ENCODE measurements at places on chromosomes 3 and 15.

- no peaks in the 10 kb centered on the region for H3K4me1 ChIP-seq
- DNase-seq = no peak
- no peak overlapping the region for H3K27ac ChIP-seq
- H3K27me3 ChIP-seq = no peaks in the 10 kb centered on the region
- no peak overlapping the region for H3K4me3 ChIP-seq
These were observed 32.2 kb upstream of the BCL2A1 start for GRCh38 chr15:80003171-80003570.

GRCh38 chr3:30467596-30468238 is 138.7 kb upstream of the TGFBR2 start:
- no peak overlapping the region for H3K4me3 ChIP-seq
- DNase-seq = peak; percentile 30
- no peaks in the 10 kb centered on the region for H3K36me3 ChIP-seq
- no peak overlapping the region for H3K27ac ChIP-seq
- no peaks in the 10 kb centered on the region for H3K4me1 ChIP-seq

GRCh38 chr15:74584779-74585178 is 30.9 kb upstream of the CLK3 start:
- H3K4me3 ChIP-seq = no peak overlapping the region
- no peak for DNase-seq
- H3K27me3 ChIP-seq = no peaks in the 10 kb centered on the region
- peaks cover 7% of the 10 kb centered on the region for H3K4me1 ChIP-seq
- H3K27ac ChIP-seq = no peak overlapping the region

GRCh38 chr3:160757233-160758106 is 1.4 kb downstream of the PPM1L start:
- no peak for DNase-seq
- peak overlapping the region; percentile 92 for H3K4me3 ChIP-seq
- H3K27ac ChIP-seq = no peak overlapping the region
- no peaks in the 10 kb centered on the region for H3K36me3 ChIP-seq

GRCh38 chr3:133750259-133750656 is 4.1 kb downstream of the TF start:
- H3K27me3 ChIP-seq = peaks cover 5% of the 10 kb centered on the region
- no peaks in the 10 kb centered on the region for H3K36me3 ChIP-seq
- DNase-seq = no peak
- H3K4me3 ChIP-seq = no peak overlapping the region
- no peak overlapping the region for H3K27ac ChIP-seq
- no peaks in the 10 kb centered on the region for H3K4me1 ChIP-seq

GRCh38 chr3:16904423-16905417 is 20.0 kb downstream of the PLCL2 start:
- DNase-seq = no peak
- H3K36me3 ChIP-seq = no peaks in the 10 kb centered on the region
- no peak overlapping the region for H3K27ac ChIP-seq
- H3K27me3 ChIP-seq = no peaks in the 10 kb centered on the region
- no peaks in the 10 kb centered on the region for H3K4me1 ChIP-seq

DNA sequence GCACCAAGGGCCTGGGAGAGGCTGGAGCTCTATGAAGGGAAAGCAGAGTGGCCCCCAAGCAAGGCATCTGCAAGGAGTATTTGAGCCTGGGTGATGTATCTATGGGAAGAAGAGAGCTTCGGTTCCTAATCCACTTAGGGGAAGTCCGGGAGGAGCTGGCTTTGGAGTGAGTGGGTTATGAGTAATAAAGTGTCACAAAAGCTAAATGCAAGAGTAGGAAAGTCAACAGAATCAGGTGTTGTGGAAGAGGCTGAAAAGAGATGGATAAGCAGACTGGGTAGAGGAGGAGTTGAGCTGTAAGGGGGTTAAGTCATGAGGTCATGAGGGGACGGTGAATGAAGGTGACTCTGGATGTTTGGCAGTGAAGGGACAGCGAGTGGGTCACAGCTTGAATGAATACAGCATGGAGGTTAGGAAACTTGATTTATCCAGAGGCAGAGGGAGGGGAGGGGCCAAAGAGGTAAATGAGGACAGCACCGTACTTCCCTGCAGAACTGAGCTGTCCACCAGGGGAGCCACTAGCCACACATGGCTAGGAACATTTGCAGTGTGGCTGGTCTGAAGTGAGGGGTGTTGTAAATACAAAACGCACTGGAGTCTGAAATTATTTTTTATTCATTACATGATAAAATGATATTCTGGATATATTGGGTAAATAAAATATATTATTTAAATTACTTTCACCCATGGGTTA is 83.3 kb downstream of the ADCY5 start:
- H3K4me3 ChIP-seq = no peak overlapping the region
- DNase-seq = peak; percentile 14
- H3K27ac ChIP-seq = no peak overlapping the region
- H3K4me1 ChIP-seq = peaks cover 1% of the 10 kb centered on the region

- H3K27me3 ChIP-seq = no peaks in the 10 kb centered on the region
- no peaks in the 10 kb centered on the region for H3K36me3 ChIP-seq
- no peaks in the 10 kb centered on the region for H3K4me1 ChIP-seq
- no peak for DNase-seq
- no peak overlapping the region for H3K4me3 ChIP-seq
- H3K27ac ChIP-seq = no peak overlapping the region
These were observed 482.3 kb downstream of the ZBBX start for GRCh38 chr3:166897811-166898210.

DNA sequence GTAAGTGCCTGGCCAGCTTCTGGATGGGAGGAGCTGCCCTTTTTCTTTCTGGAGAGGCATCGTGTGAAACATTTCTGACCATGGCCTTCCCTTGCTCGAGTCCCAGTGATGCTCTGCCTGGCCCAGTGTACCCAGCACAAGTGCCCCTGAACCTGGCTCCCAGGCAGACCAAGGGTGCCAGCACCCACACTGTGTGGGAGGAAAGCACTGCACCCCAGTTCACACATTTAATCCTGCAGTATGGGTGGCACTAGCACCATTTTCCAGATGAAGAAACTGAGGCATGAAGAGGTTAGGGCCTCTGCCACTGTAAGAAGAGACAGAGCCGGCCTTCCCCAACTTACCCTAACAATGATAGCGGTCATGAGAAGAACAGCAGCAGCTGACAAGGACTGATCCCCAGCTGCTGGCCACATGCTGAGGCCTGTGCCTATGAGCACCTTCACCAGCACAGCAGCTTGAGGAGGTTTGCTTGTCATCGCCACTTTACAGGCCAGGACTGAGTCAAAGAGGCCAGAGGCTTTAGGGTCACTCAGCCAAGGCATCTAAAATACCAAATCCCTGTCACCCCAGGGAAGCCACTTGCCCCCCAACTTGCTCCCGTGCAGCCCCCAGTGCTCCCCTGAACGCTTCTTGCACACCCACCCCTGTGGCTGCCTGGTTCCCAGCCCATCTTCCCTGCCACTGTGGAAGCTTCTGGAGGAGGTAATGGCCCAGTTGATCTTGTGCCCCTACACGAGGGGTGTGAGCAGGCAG is 15.0 kb downstream of the PRR23E start:
- no peak overlapping the region for H3K27ac ChIP-seq
- H3K4me1 ChIP-seq = no peaks in the 10 kb centered on the region
- DNase-seq = no peak

- peak overlapping the region; percentile 79 for H3K27ac ChIP-seq
- no peaks in the 10 kb centered on the region for H3K27me3 ChIP-seq
- no peak overlapping the region for H3K4me3 ChIP-seq
- peaks cover 6% of the 10 kb centered on the region for H3K4me1 ChIP-seq
- no peaks in the 10 kb centered on the region for H3K36me3 ChIP-seq
These were observed 246.2 kb upstream of the CHRM5 start for GRCh38 chr15:33722005-33722672.

GRCh38 chr15:62932436-62932835 is 110.1 kb upstream of the TPM1 start:
- H3K36me3 ChIP-seq = no peaks in the 10 kb centered on the region
- no peak overlapping the region for H3K27ac ChIP-seq
- H3K27me3 ChIP-seq = no peaks in the 10 kb centered on the region
- peaks cover 10% of the 10 kb centered on the region for H3K4me1 ChIP-seq
- DNase-seq = peak; percentile 50
- H3K4me3 ChIP-seq = no peak overlapping the region

DNA sequence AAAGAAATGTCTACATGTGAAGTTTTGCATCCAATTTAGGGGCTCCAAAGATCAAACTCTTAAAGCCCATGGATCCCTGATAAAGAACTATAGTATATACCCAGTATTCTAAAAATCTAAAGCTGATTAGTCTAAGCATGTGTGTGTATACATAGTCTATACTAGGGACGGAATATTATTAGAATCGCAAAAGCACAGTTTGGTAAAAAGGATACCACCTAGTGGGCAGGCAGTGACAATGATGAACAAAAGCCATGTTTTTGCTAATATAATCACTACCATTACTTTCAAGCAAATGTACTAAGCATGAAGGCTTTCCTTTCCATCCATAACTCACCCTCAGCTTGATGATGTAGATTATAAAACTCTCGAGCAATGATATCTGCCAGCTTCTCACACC is 16.5 kb downstream of the POLQ start:
- H3K4me1 ChIP-seq = peaks cover 2% of the 10 kb centered on the region
- no peaks in the 10 kb centered on the region for H3K36me3 ChIP-seq
- no peak overlapping the region for H3K4me3 ChIP-seq

GRCh38 chr3:116280130-116280740 is 165.1 kb downstream of the LSAMP start:
- H3K27ac ChIP-seq = no peak overlapping the region
- no peaks in the 10 kb centered on the region for H3K36me3 ChIP-seq
- no peak for DNase-seq

- H3K36me3 ChIP-seq = peaks cover 18% of the 10 kb centered on the region
- no peak overlapping the region for H3K27ac ChIP-seq
- no peaks in the 10 kb centered on the region for H3K4me1 ChIP-seq
- no peaks in the 10 kb centered on the region for H3K27me3 ChIP-seq
- H3K4me3 ChIP-seq = no peak overlapping the region
These were observed 20.9 kb downstream of the RAD54L2 start for GRCh38 chr3:51559411-51559888.

- H3K4me3 ChIP-seq = no peak overlapping the region
- peaks cover 10% of the 10 kb centered on the region for H3K4me1 ChIP-seq
- no peaks in the 10 kb centered on the region for H3K27me3 ChIP-seq
These were observed 3.4 kb downstream of the GXYLT2 start for GRCh38 chr3:72891053-72891855.

DNA sequence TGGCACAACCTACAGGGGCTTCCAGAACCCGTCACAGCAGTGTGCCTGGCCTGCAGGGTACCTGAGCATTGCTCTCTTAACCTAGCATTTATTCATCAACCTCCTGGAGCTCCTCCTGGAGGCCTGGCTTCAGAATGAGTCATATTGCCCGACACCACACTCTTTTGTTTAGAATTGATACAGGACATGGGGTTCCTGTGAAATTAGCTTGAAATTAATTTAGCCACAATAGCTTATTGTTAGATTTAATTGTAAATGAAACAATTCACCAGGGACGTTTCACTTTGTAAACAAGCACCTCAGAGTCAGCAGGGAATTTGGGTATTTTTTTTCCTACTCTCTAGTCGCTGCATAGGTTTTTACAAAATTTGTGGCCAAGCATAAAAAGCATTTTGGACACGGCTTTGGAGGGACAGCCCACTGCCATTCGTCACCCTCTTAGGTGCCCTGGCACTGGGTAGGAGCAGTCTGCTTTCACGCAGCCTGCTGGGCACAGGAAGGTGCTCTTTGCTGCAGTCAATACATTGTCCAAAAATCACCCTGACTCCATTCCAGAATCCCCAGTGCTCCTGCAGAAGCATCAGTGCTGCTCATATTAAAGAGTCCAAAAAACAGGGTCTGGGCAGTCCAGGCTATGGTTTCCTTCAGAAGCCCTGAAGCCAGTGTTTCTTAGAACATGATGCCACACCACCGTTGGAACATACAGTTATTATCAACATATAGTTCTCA is 60.8 kb upstream of the MEF2A start:
- H3K27ac ChIP-seq = no peak overlapping the region
- DNase-seq = peak; percentile 38
- no peaks in the 10 kb centered on the region for H3K36me3 ChIP-seq
- H3K27me3 ChIP-seq = peaks cover 3% of the 10 kb centered on the region
- H3K4me3 ChIP-seq = no peak overlapping the region

All from mesenchymal stem cell (in vitro differentiated cells and primary cell).